ENCODE measurements at places on chromosomes 4 and X.

- DNase-seq, result no peak
Observed at GRCh38 chr4:16617435-16617834, 281.0 kb downstream of the LDB2 start.

DNA sequence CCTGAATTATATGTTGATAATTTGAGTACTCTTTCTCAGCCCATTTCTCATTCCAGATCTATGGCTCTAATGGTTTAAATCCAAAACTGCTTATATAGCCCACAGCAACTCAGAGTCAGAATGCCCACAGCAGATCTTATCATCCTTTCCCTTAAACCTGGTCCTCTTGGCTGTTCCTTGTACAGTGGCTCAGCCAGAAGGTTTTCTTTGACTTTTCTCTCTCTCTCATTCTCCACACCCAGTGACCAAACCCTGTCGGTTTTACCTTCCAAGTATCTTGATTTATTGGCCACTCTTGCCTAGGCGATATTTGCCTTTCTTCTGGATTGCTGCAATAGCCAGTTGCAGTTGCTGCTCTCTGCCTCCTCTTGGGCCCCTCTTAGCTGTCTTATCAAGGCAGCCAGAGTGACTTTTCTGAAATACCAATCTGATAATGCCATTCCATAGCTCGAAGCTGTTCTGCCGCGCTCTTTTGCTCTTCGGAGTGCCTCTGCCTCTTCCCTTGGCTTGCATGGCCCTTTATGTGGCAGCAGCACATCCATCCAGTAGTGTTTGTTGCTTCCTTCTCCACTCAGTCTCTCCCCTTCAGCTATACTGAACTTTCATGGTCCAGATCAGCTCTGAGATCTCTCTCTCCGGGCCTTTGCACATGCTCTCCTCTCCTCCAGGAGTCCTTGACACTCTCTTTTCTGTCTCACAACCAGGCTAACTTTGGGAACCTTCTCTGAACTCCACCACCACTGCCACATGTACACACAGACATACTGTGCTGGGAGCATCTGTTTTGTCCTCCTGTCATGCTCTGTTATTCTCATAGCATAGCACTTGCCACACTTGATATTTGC is 11.8 kb downstream of the GAB1 start:
- no peak for DNase-seq

GRCh38 chrX:72050011-72050410 is 81.7 kb downstream of the RTL5 start:
- no peak for DNase-seq

DNA sequence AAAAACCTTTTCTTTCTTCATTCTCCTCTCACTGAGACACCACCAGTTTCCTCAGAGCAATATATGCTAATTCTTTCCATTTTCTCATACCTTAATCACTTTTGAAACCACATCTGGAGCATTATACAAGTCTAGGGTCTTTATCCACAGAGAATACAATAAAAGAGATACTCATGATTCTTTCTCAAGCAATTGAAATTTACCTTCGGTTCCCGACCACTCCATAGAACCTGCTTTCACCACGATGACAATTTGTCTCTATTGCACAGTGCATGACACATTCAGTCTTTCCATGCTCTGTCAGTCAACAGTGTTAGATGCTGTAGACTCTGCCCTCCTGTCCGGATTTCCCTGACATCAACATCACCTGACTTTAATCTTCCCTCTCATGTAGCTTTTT is 409.3 kb upstream of the NWD2 start:
- no peak for DNase-seq

GRCh38 chr4:90190525-90190924 is 63.3 kb downstream of the CCSER1 start:
- no peak for DNase-seq

GRCh38 chr4:120862432-120862831 is 60.1 kb downstream of the PRDM5 start:
- DNase-seq, result no peak

- no peak for DNase-seq
Observed at GRCh38 chr4:1646690-1647089, 37.4 kb downstream of the FAM53A start.

GRCh38 chr4:13276357-13276756 is 207.8 kb downstream of the RAB28 start:
- no peak for DNase-seq

DNA sequence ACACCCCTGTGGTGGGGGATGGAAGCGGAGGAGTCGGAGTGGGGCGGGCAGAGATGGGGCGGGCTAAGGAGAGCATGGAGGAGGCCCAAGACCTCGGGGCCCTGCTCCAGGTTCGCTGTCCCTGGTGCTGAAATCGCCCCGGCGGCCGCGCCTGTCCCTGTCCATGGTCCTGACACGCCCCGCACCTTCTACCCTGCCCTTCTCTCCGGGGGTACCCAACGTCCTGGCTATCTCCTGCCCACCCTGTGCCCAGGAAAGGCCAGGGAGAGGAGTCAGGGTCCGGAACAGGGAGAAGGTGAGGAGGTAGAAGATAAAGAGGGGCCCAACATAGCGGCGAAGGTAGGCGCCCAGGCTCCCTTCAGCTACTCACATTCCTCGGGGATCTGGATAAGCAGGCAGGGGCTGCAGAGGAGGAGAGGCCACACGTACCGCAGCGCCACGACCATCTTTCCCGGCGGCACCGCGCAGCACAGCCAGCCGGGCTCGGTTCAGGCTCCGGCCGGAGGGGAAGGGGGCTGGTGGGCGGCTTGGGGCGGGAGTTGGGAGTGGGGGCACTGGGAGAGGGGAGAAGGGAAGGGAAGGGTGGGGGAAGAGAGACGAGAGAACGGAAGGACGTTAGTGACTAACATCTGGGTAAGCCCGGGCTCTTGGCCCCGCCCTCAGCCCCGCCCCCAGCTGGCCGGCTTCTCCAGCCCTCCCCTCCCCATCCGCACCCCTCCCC is 10.4 kb downstream of the L1CAM start:
- DNase-seq, result peak; percentile 55

- DNase-seq, result no peak
Observed at GRCh38 chr4:175330652-175331051, 412.5 kb downstream of the ADAM29 start.

DNA sequence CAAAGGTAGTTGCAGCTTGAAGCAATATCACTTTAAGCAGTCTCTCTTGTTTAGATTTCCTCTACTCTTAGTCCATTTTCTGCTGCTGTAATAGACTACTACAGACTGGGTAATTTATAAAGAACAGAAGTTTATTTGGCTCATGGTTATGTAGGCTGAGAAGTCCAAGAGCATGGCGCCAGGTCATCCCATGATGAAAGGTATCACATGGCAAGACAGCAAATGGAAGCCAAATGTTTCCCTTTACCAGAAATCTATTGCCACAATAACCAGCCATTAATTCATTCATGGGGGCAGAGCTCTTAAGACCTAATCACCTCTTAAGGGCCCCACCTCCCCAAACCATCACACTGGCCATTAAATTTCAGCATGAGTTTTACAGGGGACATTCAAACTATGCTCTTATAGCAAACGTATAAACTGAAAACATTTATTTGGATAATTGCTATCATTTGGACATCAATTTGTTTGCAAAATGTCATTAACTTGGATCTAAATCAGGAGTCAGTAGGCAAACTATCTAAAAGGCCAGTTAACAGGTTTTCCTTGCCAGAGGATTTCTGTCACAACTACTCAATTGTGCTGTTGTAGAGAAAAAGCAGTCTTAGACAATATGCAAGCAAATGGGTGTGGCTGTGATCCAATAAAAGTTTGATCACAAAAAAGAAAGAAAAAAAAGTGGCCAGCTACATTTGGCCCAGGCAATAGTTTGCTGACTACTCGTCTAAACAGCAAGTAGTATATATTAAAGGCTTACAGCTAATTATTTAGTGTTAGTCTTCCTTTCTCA is 75.7 kb upstream of the GUCY1A1 start:
- no peak for DNase-seq

GRCh38 chr4:114386637-114387233 is 211.9 kb upstream of the UGT8 start:
- no peak for DNase-seq

DNA sequence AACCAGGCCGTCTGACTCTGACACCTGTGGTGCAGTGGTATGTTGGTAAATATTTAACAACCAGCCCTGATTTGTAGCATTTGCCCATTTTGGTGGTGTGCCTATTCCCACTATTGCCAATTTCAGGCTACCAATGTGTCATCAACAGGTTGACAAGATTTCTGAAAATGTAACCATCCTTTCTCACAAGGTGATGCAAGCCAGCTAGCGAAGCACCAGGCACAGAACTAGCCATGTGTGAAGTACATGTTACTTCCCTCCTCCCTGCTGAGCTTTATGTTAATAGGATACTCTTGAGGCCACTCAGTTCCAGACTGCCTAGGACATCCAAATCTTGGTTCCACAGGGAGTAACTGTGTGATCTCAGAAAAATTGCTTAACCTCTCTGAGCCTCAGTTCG is 7.2 kb upstream of the MAMLD1 start:
- no peak for DNase-seq

DNA sequence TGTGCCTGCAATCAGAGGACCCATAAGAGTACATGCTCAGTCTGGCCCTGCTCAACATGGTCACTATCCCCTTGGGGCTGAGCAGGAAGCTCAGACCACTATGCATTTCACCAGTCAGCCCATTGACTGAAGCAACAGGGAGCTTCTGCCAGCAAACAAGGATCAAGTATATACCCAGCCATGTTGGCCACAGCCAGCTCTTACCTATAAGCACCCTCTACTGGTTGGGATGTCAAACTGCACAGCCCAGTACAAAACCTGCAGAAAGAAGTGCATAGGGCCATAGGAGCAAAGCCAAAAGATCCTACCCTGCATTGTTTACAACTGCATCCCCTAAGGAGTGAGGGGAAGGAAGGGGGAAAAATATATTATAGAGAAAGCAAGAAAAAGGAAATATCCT is 214.4 kb upstream of the CPEB2 start:
- no peak for DNase-seq

- DNase-seq, result no peak
Observed at GRCh38 chr4:144450526-144450925, 195.4 kb upstream of the HHIP start.

GRCh38 chrX:110396735-110397134 is 38.1 kb downstream of the RTL9 start:
- no peak for DNase-seq

- DNase-seq, result no peak
Observed at GRCh38 chrX:23494741-23495140, 160.1 kb downstream of the PTCHD1 start.

- no peak for DNase-seq
Observed at GRCh38 chr4:179116011-179116410, 1673.8 kb upstream of the AGA start.
